ENCODE measurements at places on chromosomes 7 and 10.

DNA sequence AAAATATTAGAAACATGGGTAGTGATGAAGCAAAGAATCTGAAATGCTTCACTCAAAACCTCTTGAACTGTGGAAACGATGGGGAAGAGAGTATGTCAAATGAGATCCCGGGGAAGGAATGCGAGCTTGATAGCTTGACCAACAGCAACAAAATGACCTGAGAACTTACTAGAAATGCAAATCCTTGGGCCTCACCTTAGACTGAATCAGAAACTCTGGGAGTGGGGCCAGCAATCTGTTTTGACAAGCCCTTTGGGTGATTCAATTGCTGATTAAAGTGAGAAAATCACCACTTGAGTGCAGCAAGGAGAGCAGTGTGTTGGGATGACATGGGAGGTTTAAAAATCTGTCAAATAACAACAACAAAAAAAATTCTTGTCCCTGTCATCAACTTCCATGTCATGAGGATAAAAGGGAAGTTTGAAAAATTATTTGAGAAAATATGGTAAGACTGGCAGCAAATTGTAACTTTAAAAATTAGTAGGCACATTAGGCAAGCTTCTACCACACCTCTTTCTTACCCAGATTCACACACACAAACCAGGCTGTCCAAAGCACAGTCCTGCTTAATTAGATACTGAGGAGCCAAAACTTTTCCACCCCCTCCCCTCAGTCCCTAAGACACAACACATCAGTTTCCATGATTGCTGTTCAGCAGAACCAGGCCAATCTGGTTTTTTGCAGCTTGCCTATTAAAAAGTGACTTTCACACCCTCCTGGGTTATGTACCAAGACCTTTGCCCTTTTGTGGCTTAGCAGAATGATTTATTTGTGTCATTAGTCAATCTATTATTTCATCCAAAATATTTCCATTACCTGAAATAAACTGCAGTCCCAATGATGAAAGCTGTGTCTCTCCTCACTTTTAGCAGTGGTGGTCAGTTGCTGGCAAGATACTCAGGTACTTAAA is 15.6 kb downstream of the CALCR start:
- DNase-seq: no peak

GRCh38 chr7:44633254-44634186 is 27.1 kb downstream of the OGDH start:
- peak; percentile 8 for DNase-seq

DNA sequence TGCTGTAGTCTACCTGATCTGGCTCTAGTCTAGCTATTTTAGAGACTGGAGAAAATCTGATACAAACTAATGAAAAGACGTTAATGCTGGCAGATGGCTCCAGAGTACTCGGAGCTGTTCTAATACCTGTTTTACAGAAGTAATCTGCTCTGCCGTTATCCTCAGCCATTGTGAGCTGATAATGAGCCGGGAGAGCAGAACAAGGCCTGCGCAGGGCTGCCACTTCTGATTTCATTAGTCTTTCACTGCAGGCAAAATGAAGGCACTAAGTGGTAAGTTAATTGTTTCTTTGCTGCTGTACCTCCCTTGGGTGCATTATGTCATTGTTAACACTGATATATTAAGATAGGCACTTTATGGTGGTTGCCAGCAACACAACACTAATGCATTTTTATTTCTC is 456.4 kb upstream of the PFKP start:
- DNase-seq: no peak

- no peak for DNase-seq
Measured at GRCh38 chr10:101145750-101146391, 14.8 kb downstream of the TLX1 start.

- no peak for DNase-seq
Measured at GRCh38 chr10:125672884-125673283, 10.1 kb downstream of the TEX36 start.

DNA sequence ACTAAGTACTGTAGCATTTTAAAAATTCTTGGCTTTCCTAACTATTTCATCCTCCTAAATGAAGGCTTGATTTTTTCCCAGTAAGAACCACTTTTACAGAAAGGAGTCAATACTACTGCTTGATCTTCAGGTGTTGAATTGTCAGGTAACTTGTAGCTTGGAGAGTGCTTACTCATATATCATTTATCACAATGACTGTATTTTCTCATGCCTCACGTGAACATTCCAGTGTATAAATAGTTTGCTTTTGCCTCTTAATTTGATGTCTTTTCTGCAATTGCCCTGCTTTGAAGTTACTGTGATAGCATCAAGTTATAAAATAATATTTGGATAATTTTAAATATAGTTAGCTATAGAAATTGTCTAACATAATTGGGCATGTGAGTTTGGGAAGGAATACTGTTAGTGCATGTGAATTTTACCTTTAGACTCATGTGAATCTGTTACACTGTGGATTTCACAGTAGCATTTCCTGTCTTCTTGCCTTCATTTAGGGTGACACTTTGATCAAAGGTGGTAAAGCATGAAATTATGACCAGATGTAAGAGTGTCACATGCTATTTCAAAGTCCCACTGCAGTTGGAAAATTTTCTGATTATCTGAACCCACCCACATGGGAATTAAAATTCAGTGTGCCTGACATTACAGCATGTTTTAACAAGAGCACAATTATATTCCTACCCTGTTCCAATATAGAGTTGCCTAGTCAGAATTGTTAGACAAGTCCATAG is 962.8 kb downstream of the DNAJB9 start:
- no peak for DNase-seq

GRCh38 chr10:14681305-14681704 is 93.4 kb downstream of the FAM107B start:
- DNase-seq: no peak

DNA sequence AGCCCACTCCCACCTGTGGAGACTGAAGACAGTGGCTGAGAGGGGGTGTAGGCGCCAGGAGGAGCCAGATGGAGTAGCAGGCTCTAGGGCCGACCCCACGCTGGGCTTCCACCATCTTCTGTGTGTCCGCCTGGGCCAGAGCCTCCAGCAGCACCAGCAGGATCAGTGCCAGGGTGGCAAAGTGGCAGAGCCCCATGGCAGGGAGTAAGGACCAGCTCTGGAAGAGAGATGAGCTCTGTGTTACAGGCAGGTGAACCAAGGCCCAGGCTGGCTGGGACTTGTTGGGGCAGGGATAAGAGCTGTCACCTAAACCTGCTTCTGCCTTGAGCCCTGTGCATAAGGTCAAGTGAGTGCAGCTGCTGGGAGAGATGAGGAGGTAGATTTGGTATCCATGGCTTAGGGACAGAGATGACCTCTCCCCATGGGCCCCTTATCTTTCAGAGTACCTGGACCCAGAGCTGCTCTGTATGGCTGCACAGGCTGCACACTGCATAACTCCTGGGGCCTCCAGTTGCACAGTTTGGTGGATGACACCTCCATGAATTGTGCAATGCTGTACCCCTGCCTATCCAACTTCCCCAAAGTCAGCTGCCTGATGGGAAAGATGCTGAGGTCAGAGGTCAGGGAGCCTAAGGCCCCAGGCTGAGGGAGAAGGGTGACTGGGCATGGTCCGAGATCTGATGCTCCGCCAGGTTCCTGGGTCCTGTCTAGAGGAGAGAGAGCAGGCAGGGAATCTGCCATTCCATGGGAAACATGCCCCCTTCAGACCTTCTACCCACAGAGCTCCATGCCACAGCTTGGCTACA is 7.4 kb upstream of the SAMD8 start:
- DNase-seq: peak; percentile 45
